ENCODE measurements at places on chromosomes 7 and 10. TPM values are rescaled to one million over a fixed set of nuclear protein-coding genes. Genes with fewer than 3 reads are reported as not detected.

OR2A5 gene
- not detected for total RNA-seq

ZRANB1 gene
- 9.8 TPM for total RNA-seq

GRCh38 chr10:29394321-29394932 lies 105.6 kb downstream of the LYZL1 start:
- DNase-seq = no peak

- no peak for DNase-seq
Observed at GRCh38 chr7:119482209-119482608, 790.8 kb upstream of the KCND2 start.

DNA sequence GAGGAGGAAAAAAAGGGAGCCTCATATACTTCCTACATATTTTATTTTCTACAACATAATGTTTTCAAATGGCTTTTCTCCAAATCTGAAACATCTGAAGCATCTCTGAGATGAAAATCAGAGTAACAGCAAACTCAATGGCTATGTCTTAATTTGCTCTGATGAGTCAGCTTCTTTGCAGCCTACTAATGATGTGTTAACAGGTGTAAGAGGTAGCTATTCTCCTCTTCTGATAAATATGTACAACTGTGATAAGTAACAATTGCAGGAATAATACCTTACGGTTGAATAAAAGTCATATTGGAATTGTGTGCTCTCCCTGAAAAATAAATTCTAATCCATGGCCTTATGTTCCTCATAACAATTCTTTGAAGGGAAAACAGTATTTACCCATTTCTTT lies 45.2 kb downstream of the GNAT3 start:
- no peak for DNase-seq
